Tibial nerve (tissue), 4 donors: ENCODE measurements at places on chromosomes 5 and 9.

DNA sequence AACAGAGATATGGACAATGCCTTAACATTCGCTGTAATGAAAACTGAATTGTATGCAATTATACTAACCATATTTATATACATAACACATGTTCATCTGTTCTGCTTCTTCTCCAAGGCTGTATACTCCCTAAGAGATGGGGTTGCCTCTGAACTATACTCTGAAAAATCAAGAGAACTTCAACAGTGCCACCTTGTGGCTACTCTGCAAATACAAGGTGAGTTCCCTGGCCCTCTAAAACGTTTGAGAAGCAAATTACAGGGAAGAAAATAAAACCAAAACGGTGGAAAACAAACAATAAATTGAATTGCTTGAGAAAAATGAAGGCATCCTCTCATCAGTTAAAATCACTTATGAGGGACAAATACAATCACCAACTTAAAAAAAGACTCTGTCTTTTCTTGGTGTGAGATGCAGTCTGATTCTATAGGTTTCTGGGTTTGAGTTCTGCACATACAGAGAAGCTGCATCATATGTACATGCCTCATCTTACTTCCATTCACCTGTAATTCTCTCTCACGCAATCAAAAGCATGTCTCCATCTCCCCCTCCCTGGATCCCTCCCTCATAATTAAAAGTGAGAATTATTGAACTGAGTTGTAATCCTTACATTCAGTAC lies 98.6 kb downstream of the FBXW11 start:
- DNase-seq = peak; percentile 61

GRCh38 chr9:38026021-38026809 lies 42.8 kb downstream of the SHB start:
- DNase-seq = no peak

DNA sequence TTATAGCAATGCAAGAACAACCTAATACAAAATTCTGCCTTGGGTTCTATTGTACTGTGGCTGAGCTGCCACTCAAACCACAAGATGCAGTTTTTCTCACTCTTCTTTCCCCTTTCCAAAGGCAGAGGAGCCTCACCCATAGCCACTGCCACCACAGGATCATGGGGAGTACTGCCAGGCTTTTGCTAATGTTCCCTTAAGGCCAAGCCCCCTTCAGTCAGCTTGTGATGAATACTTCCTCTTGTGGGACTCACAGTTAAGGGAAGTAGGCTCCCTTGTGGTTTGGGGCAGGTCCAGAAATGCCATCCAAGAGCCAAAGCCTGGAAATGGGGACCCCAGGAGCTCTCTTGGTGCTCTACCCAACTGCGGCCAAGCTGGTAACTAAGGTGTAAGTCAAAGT lies 258.7 kb downstream of the SPATA31D1 start:
- no peak for DNase-seq

DNA sequence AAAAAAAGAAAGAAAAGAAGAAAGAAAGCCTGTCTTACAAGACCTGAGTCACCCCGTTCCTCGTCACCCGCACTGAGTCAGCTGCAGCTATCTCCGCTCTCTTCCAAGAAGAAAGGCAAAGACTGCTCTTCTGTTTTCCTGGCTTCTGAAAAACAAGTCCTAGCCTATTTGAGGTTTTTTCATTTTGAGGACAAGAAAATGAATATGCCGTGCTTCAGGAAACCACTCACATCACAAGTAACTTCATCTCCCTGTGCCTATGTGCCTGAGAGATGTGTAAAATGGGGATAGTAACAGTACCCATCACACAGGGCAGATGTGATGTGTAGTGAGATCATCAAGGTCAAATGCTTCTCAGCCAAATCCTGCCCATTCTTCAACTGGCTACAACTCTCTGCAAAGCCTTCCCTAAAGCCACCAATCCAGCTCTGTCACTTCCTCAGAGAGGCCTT lies 78.4 kb downstream of the GLDC start:
- DNase-seq = no peak

GRCh38 chr9:110126986-110127864 lies 80.7 kb downstream of the C9orf152 start:
- peak; percentile 36 for DNase-seq

DNA sequence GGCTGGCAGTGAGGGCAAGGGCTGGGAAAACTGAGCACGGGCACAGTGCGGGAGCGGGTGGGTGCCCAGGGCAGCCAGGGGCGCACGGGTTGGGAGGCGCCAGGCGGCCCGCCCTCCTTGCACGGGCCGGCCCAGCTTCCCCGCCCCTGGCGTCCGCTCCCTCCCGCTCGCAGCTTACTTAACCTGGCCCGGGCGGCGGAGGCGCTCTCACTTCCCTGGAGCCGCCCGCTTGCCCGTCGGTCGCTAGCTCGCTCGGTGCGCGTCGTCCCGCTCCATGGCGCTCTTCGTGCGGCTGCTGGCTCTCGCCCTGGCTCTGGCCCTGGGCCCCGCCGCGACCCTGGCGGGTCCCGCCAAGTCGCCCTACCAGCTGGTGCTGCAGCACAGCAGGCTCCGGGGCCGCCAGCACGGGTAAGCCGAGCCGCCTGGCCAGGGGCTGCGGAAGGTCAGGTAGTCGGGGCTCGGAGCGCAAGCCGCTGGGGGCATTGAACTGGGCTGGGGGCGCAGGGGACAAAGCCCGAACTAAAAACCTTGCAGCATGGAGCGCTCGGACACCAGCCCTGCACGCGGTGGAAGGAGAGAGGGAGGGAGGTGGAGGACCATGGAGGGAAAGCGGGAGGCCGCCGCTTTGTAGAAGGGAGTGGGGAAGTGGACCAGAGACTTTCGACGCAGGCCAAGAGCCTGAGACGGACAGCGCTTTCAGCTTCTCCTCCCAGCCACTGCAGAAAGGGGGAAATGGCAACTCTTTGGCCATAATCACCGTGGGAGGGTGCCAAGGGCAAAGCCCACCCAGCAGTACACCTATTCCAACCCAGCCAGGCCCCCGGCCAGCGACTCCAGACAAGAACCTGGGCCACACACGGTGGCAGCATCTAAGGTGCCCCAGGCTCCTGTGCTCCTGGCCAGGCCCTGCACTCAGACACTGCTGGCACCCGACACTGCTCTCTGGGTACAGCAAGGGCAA lies at the start of gene TGFBI:
TGFBI (plus strand) TSS at position 207 of the 961 bp plus-strand sequence; CDS start at position 275, 68 bp downstream.
- peak; percentile 50 for DNase-seq

- no peak for DNase-seq
Observed at GRCh38 chr9:121884057-121884541, 209.0 kb downstream of the TTLL11 start.

DNA sequence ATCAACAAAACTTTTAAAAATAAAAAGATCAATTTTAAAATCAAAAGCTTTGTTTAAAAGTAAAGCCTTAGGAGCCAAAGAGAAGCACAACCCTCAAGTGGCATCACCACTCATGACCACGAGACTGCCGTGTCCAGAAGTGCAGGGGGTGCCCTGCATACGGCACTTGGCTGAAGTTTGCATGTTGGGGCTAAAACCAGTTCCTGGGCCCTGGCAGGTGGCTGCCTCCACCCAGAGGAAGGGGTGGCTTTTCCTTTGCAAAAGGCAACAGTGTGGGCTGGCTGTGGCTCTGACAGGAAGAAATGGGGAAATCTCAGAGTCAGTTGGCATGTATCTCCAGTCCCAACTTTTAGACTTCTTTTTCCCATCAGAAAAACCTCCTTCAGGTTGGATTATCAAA lies 15.3 kb downstream of the TRMO start:
- no peak for DNase-seq

DNA sequence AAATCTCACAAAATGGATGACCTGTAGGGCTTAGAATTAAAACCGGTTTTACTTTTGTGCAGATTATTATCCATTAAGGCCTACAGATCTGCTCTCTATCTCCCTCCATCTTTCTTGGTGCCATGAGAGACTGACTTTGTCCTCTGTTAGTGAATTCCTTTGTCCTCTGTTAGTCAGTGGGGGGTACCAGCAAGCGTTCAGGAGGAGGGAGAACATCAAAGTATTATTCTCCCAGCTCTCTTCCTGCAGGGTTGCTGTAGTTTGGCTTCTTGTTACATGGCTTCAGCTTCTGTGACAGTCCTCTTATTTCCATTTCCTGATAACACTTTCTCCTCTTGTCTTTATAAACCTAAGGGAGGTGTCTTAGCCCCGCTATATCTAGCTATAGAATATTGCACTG lies 850.5 kb upstream of the SEMA6A start:
- no peak for DNase-seq
